HCT116 (cell line): ENCODE measurements at places on chromosomes 13 and 19. TPM values are rescaled to one million over a fixed set of nuclear protein-coding genes. Genes with fewer than 3 reads are reported as not detected.

DNA sequence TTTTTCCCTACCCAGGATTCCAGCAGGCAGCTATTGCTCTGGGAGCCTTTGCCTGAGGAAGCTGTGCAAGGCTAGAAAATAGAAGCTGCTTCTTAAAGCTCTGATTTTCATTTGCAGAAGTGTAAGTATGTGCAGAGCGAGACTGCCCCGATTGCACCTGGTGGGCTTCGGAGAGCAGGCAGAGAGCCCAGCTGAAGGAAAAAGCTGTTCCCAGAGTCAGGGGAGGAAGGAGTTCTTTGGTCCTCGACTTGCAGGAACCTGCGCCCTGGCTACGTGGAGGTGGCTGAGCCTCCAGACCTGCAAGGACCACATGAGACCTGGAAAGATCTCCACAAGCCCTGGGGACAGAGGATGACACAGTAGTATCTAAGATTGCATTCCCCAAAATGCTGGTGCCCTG, 235.0 kb upstream of the ARGLU1 start:
- no peak for DNase-seq

DNA sequence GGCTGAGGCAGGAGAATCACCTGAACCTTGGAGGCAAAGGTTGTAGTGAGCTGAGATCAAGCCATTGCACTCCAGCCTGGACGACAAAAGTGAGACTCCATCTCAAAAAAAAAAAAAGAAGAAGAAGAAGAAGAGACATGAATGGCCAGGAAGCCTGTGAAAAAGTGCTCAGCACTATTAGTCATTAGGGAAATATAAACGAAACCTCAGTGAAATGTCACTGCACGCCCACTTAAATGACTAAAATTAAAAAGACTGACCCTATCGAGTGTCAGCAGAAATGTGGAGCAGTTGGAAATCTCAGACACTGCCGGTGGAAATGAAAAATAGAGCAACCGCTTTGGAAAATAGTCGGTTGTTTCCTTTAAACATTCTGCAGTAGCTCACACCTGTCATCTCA, 5.5 kb upstream of the TYROBP start:
- no peak for DNase-seq

DNA sequence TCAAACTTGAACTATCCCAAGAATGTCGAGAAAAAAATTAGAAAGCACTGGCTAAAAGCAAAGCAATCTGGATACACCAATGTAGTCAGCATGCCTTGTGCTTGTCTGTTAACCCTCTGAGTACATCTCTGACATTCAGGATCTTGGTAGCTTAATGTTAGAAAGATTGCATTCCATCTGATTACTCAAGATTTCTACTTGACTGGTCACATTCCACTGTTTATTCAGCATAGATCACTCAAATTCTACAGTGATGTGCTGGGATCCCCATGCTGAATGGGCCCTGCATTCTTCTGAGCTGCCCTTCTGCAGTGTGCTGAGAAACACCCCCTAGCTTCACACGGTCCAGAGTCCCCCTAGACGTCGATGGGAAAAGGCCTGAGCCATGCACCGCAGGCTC, 295.4 kb upstream of the MAB21L1 start:
- no peak for DNase-seq

GRCh38 chr19:15010501-15011300, 31.0 kb upstream of the SLC1A6 start:
- DNase-seq: no peak

GRCh38 chr13:51045451-51045850, 65.6 kb downstream of the C13orf42 start:
- no peak for DNase-seq

DNA sequence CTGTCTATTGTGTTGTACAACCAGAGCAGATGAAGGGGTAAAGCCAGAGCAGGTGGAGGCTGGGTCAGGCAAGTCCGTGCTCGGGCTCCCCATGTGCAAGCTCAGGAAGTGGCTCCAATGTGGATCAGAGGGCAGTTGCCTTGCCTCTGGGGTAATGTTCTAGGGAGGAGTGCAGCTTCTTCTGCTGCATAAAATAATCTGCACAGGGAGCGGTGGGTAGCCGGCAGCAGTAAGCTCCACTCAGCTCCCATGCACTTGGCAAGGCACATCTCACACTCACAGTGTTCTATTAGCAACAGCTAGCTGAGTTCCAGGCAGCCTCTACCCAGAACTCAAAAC, 565.3 kb upstream of the SLITRK1 start:
- DNase-seq: no peak

DNA sequence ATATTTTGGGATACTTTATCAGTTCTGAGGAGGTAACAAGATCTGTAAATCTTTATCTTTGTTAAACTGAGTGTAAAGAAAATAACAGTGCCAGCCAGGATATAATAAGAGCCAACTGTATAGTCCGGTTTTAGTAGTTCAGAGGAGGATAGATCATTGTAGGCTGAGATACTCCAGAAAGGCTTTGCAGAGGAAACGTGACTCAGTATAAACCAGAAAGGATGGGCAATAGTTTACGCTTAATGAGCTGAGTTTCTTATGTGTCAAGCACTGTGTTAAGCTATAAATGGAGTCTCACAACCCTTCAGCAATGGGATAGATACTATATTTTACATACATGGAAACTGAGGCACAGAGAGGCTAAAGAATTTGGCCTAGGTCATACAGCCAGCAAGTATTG, 3.8 kb downstream of the RFXAP start:
- no peak for DNase-seq

Gene MYO1F
- total RNA-seq: 0.39 TPM

Gene ZNF530
- total RNA-seq: 3.8 TPM

Gene RASIP1
- 1.9 TPM for total RNA-seq
